ENCODE measurements at places on chromosomes 12 and 14. TPM values are rescaled to one million over a fixed set of nuclear protein-coding genes. Genes with fewer than 3 reads are reported as not detected.

- DNase-seq, result peak; percentile 85
Measured at GRCh38 chr12:113244047-113244460, 22.8 kb downstream of the TPCN1 start.

DNA sequence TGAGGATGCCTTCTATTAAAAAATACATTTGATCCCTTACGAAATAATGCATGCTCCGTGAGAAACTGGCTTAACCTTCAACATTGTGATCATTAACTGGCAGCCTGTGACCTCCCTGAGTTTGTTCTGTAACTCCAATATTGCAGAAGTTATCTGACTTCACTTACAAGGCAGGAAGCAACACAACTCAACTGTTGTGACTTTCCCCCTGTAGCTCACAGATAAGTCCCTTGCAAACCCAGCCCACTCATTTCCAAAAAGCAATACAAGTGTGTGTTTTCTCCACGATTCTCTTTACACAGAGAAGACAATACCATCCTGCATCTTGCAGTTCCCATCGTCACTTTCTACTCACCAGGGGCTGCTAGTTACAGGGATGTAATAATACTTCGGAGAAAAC lies 304.7 kb upstream of the TMEM132C start:
- DNase-seq, result no peak

DNA sequence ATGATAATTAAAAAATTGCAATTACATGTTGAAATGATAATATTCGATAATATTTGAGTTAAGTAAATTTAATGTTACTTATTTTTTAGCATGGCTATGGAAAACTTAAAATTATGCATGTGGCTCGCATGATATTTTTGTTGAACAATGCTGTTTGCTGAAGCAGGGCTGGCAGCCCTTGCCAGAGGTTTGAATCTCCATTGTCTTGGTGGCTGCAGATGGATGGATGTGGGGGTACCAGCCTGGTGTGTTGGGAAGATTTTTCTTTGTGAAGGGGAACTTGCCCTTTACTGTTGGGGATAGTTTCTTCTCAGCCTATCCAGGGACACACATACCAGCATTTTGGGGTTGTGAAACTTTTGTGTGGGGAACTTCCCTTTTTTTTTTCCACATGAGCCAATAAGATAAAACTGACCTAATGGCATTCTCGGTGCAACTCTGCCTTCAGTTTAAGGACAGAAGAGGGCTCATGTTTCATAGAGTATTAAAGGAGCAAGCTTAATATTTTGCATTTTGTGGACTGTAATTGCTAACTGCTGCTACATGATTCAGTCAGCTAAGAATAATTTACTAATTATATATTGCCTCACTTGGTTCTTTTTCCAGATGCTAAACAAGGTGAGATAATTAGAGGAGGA lies 8.8 kb downstream of the RASSF3 start:
- no peak for DNase-seq

GRCh38 chr12:104877103-104877705 lies 80.9 kb downstream of the SLC41A2 start:
- DNase-seq, result peak; percentile 15

Gene PTPRR
- total RNA-seq, result 13.2 TPM

GRCh38 chr12:49923880-49924556 lies 20.3 kb upstream of the FAIM2 start:
- no peak for DNase-seq

GRCh38 chr12:49951411-49952240 lies 1.1 kb downstream of the AQP2 start:
- no peak for DNase-seq

Gene ISM2
- total RNA-seq, result not detected

Gene ACTR6
- total RNA-seq, result 4.9 TPM

DNA sequence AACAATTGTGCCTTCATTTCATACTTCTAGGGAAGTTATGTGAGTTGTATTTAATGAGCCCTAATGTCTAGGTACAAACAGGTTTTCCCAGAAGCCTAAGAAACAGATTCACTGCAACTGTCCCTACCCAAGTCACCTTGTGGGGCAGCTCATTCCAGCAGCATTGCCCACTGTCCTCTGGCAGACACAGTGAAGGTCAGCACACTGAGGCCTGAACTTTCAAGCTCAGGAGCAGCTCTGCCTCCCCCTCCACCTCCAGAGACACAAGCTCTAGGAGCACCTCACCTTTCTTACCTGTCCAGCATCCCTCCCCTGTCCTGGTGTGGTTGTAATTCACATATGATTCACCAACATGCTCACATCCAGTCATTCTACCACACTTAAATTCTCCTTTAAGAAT lies 15.7 kb downstream of the UBE3B start:
- DNase-seq, result no peak

GRCh38 chr12:119758722-119759121 lies 90.8 kb downstream of the PRKAB1 start:
- DNase-seq, result no peak

DNA sequence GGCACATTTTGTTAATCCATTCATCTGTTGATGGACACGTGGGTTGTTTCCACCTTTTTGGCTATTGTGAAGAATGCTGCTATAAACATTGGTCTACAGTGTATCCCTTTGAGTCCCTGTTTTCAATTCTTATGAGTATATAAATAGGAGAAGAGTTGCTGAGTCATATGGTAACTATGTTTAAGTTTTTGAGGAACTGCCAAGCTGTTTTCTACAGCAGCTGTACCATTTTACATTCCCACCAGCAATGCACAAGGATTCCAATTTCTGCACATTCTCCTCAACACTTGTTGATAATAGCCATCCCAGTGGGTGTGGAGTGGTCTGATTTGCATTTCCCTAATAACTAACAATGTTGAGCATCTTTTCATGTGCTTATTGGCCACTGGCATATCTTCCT lies 6.9 kb upstream of the SVOP start:
- no peak for DNase-seq

DNA sequence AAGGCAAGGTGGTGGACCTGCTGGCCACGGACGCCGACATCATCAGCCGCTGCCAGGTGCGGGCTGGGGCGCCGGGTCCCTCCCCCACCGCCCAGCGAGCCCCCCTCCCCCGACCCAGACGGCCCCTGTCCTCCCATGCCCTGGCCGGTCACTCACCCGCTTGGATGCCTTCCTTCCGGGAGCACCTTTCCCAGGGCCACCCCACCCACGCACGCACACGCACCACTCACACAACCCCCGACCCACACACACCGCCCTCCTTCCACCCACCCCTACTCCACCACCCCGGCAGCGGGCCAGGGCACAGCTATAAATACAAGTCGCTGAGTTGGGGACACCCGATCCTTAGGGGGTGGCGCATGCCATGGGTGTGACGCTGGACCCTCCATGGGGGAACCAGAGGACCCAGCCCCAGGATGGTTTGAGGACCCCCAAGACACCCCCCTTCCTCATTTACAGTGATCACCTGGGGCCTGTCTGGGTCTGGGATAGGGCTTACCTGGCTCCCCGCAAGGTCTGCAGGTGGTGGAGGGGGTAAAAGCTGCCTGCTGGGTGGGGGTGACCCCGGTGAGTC lies 465 bp downstream of the ADSS1 start:
- DNase-seq, result peak; percentile 38

- DNase-seq, result no peak
Measured at GRCh38 chr12:119288576-119288975, 46.0 kb upstream of the CCDC60 start.

Gene CAPZA3
- not detected for total RNA-seq

Gene MIP
- not detected for total RNA-seq

DNA sequence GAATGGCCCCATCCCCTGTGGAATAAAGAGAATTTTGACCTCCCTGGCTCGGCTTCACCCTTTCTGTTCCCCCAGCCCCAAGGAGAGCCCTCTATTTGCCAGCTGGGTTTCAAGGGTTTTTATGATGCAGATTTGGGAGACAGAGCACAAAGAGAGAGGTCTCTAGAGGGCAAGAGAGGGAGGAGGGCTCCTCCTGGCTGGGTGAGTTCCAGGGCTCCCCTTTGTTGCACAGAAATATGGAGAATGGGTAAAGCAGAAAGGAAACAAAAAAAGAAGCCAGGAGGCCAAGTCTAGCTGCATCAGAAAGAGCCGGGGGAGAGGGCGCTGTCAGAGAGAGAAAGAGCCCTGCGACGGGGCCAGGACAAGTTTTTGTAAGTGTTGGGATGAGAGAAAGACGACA lies 319.6 kb upstream of the RTL1 start:
- DNase-seq, result no peak

DNA sequence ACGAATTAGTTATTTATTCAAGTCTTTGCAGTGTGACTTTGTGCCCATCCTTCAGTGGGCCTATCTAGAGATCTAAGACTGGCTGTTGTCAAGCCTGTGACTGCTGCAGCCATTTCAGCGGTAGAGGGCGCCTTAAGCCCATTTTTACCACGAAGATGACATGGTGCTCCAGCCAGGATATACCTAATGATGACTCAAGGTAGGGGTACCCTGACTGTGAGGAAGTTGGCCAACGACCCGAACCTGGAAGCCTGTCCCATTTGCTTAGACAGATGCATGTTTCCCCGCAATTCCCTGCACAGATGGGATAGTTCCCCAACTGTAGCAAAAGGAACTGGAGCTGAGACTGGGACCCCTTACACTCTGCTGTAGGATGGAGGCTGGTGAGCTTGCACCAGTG lies 41.3 kb downstream of the RAB3IP start:
- DNase-seq, result no peak

DNA sequence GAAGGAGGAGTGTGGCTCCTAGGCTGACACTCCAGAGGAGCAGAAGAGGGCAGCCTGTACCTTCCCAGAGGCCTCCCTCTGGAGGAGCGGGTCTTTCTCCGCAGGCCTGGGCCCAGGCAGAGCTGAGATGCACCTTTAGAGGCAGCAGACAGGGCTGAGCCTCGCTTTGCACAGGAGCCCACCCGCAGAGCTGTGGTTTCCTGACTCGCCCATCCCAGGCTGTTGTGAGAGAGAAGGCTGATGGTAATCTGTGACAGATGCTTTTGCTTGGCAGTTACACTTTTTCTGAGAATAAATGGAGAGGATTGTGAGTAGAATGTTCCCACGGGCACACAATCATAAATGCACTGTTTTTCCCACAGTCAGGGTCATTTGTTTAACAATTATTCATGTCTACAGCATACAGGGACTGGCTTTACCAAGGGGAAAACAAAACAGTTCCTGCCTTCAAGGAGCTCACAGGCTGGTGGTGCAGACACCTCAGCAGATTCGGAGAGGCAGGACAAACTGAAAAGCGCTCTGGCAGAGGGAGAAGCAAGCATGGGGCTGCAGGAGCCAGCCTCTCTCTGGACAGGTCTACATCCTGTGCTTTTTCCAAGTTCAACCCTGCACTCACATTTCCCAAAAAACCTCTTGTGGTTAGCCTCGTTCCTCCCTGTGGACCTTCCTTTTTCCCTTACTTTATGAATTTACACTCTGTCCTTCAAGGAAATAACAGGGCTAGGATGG lies 13.9 kb downstream of the EVL start:
- peak; percentile 62 for DNase-seq

DNA sequence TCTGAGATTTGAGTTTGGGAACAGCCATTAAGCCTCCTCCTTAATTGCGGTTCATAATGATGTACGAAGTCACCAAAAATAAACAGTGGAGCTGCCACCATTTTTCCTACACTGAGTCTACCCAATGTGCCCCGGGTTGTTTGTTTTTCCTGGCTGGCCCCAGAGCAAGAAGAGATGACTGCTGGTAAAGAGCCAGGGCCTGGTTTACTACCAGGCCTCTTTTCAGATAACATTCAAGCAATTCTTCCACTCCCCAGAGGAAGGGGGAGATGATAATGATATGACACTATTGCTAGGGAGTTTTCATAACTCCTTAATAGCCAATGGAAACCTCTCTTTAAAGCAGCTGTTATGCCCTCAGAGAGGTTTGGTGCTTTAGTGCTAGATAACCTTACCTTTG lies 42.3 kb downstream of the BRAP start:
- DNase-seq, result peak; percentile 53

Measured in transverse colon (tissue), 4 donors.